Sigmoid colon (tissue), 7 donors: ENCODE measurements at places on chromosomes 7 and 10. TPM values are rescaled to one million over a fixed set of nuclear protein-coding genes. Genes with fewer than 3 reads are reported as not detected.

GRCh38 chr7:134778941-134779740 lies at the start of gene CALD1:
TSS of gene CALD1 (plus strand) at chr7:134779634. CDS start at chr7:134867734, 88,100 bp downstream.
- peak; percentile 96 for DNase-seq

- DNase-seq, result no peak
Measured at GRCh38 chr10:77451886-77452285, 185.7 kb downstream of the KCNMA1 start.

GRCh38 chr10:97321032-97321803 lies 2.1 kb downstream of the FRAT1 start:
- DNase-seq, result peak; percentile 73

Gene TRIM73
- 0.36 TPM for total RNA-seq

Gene GIMAP4
- 21.4 TPM for total RNA-seq
